ENCODE measurements at places on chromosomes 5 and 9. TPM values are rescaled to one million over a fixed set of nuclear protein-coding genes. Genes with fewer than 3 reads are reported as not detected.

DNA sequence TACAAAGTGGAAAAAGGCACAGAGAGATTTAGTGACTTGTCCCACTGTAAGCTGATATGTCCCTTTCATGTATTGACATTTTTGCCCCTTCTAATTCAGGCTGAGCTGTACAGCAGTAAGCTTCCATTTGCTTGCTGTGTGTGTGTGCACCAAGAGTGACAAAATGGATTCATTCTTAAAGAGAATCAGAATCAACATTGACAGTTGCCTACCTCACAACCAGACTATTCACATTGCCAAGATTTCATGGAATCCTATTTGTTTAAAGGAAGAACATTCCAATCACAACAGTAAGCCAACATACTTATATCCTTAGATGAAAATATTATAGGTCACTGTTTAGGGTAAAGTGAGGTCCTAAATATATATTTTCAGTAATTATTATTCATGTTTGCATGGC, 102.6 kb downstream of the TMEM232 start:
- no peak for DNase-seq

SMC2 gene
- total RNA-seq = 9.8 TPM

SV2C gene
- 0.26 TPM for total RNA-seq

IL5 gene
- total RNA-seq = not detected

CORO2A gene
- total RNA-seq = 21.4 TPM
